Progenitor cell of endocrine pancreas (in vitro differentiated cells): ENCODE measurements at places on chromosomes 6 and 20. TPM values are rescaled to one million over a fixed set of nuclear protein-coding genes. Genes with fewer than 3 reads are reported as not detected.

MUC22 gene
- not detected in 2 replicates for total RNA-seq

DNA sequence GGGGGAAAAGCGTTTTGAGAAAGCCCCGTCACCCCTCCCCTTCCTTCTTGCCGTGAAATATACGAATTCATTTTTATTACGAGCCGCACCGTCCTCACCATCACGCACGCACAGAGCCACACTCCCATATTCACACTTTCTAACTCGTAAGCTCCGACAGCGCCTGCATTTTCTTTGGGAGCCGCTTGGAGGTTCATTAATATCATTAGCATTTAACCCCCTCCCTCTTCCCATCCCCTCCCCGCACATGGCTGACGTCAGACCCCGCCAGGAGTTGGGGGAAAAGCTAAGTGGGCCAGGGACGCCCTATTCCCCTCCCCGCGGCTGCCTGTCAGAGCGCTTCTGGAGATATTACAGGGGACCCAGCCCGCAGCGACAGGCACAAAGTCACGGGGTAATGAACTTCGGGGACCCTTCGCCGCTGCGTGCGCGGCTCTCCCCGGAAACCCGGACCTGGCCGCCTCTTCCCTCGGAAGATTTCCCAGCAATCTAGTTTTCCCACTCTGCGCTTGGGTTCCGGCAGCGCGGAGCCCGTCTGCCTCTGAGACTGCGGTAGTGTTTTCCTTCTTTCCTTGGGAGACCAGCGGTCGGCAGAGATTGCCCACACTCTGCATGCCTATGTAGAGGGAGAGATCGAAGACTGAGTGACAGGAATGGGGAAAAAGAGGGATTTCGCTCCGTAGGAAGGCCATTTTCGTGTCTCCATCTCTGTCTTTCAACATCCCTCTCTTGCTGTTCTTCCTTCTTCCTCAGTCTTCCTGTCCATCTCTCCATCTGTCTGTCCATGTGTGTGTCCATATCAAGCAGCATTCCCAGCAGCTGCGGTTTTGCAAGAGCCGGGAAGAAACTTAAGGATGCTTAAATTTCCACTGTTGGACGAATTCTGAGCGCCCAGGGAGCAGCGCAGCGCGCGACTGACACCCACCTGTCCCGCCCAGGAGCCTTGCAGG is at the start of gene NR2E1:
NR2E1 (plus strand) TSS at position 309 of the 950 bp plus-strand sequence. CDS start 744 bp downstream, outside the sequence.
- DNase-seq: no peak

SLC13A3 gene
- total RNA-seq: 2.9 and 5.0 TPM in 2 replicates

METTL24 gene
- total RNA-seq: 10.0 and 14.8 TPM in 2 replicates

POLR1C gene
- total RNA-seq: 45.4 and 47.4 TPM in 2 replicates

DNA sequence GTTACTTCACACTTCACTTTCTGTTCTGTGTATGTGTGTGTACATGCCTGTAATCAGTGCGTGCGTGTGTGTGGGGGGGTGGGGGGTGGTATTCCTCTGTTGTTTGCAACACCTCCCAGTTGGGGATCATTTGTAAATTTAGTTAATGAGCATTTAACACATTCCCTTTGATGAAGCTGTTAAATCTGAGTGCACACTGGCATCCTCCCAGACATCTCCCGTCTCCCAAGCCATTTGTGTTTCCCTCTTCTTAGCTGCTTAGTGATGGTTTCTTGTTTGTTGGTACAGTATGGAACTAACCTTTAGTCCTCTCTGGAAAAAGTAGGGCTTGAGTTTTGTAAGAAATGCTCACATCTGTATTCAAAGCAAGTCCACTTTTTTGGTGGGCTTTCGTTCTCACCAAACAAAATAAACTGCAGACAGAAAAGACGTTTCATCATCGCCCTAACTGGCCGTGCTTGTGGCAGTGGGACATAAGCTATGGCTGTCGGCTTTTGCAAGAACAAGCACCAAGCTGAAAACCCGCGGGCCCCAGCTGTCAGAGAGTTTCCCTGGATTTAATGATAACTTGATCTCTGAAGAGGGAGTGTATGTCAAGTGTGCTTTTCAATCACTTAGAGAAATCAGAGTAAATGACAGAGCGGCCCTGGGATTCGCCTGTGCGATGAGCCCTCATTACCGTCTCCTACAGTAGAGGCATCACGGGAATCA is 54.9 kb upstream of the SASH1 start:
- no peak for DNase-seq

EDN1 gene
- total RNA-seq: 2.0 and 2.6 TPM in 2 replicates

DNA sequence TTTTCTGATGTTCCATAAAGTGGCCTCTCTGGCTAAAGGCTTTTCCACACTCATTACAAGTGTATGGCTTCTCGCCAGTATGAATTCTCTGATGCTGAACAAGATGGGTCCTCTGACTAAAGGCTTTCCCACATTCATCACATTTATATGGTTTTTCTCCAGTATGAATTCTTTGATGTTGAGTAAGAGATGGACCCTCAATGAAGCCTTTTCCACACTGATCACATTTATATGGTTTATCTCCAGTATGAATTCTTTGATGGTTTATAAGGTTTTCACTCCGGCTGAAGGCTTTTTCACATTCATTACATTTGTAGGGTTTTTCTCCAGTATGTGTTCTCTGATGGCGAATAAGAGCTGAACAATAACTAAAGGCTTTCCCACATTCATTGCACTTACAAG is 20.4 kb downstream of the ZNF184 start:
- DNase-seq: no peak

DNA sequence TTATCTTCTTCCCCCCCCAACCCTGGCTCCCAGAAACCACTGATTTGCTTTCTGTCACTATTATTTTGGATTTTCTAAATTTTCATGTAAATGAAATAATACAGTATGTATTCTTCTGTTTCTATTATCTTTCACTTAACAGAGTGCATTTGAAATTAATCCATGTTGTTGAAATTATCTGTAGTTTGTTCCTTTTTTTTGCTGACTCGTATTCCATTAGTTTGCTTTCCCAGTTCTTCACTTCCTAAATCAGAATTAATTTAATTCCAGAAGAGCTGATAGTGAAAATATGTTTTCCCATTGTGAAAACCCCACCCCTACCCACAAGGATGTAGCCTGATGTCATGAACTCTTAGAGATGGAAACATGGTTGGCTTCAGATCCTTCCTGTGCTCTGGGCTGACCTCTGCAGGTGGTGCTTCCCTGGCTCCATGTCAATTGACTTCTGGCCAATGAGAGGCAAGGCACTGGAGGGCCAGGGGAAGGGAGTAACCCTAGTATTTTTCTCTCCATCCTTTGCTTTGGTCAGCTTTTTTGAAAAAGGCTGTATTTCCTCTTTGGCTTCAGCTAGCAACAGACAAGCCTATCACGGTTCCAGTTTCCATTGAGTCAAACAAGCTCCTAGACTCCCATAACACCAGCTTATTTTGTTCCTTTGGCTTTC is 244.4 kb upstream of the HSF2 start:
- no peak for DNase-seq

PLA2G7 gene
- total RNA-seq: 0.29 and 0.93 TPM in 2 replicates

PACSIN1 gene
- 0.72 and 0.89 TPM in 2 replicates for total RNA-seq

DNA sequence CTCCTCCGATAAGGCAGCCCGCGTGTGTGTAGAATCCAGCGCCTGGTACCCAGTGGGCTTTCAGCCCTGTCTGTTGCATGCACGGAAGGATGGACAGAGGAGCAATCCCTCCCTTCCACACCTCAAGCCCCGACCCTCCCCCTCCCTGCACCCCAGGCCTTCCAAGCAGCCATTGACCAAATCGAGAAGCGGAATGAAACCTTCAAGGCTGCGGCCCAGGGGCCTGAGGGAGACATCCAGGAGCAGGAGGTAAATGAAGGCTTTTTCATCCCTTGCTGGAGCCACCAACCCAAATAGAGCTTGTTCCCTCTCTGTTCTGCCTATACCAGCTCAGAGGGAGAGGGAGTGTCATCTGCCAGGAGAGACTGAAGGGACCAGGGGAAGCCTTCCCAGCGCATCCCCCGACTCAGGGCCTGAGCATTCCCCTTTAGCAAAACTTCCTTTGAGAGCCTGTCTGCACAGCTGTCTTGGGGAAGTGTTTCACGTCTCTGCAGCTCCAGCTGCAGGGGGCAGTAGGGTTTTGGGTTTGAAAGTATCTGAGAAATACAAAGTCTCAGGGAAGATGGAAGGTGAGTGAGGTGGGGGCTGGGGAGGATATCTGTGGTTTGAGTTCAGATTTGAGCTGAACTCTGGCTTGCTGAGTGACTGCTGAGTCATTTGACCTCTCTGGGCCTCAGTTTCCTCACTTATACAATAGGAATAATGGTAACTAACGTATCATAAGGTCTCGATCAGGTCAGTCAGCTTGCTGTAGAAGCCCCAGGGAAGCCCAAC is 16.1 kb downstream of the FGD2 start:
- DNase-seq: no peak

DNA sequence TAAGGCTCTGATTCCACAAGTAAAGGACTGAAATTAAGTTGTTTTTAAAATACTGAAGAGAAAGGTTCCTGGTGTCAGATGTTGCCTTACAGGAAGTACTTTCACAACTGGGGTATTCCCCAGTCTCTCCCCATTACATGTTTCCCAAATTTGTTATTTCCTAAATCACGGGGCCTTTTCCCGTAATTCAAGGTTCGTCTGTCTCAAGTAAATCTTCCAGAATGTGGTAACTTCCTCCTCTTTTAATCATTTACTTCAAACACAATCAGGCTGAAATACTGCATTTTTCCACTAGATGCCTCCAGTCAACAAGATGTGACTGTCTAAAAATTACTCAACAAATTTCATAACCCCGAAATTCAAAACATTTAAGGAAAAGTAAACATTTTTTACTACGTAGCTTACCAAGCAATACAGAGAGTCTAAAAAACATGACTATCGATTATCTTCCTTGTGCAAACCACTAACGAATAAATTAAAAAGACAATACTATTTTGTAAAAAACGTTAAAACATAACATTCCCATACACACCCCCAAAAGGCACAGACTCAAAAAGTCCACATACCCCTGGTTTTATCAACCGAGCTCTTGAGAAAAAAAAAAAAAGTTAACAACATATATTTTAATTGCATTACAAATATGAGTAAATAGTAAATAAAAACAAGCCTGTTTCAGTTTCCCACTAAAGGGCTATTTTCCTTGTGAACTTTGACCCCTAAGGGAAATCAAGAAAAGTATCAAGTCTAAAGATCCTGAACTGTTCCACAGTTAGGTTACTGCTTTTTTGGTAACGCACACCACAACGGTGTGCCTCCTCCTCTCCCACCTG is 1.7 kb downstream of the SOD2 start:
- no peak for DNase-seq

- no peak for DNase-seq
Measured at GRCh38 chr6:33431880-33432541, 12.1 kb downstream of the SYNGAP1 start.

THBD gene
- 0.19 and 0.36 TPM in 2 replicates for total RNA-seq

GRCh38 chr6:110664933-110665332 is 150.3 kb downstream of the CDK19 start:
- DNase-seq: no peak

COL10A1 gene
- total RNA-seq: not detected in 2 replicates

- no peak for DNase-seq
Measured at GRCh38 chr6:20234136-20234535, 21.9 kb upstream of the MBOAT1 start.

GRCh38 chr20:17871181-17871580 is 97.4 kb downstream of the SNX5 start:
- no peak for DNase-seq

KIAA0408 gene
- total RNA-seq: 0.91 and 1.4 TPM in 2 replicates

NR2E1 gene
- total RNA-seq: not detected in 2 replicates

GRCh38 chr6:27630727-27631608 is 158.1 kb upstream of the ZNF184 start:
- peak; percentile 50 for DNase-seq

DNA sequence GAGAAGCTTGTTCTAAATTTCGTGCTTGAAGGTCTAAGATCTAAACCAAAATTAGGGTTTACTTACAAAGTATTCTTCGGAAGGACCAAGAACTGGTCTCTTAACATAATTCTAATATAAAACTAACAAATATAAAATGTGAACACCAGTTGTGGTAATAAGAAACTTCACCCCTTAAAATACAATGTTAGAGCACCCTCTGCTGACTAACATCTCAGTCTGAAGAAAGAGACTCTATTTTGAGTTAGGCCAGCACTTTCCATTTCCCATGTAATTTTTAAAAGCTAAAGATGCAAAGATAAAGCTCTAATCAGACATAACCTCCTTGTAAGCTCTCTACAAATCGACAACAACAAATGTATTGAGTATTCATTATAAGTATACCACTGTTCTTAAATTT is 24.6 kb downstream of the ATG5 start:
- no peak for DNase-seq

- no peak for DNase-seq
Measured at GRCh38 chr6:168184701-168185100, 105.7 kb upstream of the FRMD1 start.

GRCh38 chr6:971981-972640 is 279.2 kb upstream of the EXOC2 start:
- no peak for DNase-seq

KCNK16 gene
- 32.9 and 35.2 TPM in 2 replicates for total RNA-seq

GRCh38 chr20:57620274-57620990 is at the start of gene ZBP1:
ZBP1 (minus strand) TSS chr20:57620426; CDS start chr20:57620295, 131 bp downstream.
- no peak for DNase-seq

- DNase-seq: no peak
Measured at GRCh38 chr6:169893624-169894023, 142.2 kb downstream of the ERMARD start.

DNA sequence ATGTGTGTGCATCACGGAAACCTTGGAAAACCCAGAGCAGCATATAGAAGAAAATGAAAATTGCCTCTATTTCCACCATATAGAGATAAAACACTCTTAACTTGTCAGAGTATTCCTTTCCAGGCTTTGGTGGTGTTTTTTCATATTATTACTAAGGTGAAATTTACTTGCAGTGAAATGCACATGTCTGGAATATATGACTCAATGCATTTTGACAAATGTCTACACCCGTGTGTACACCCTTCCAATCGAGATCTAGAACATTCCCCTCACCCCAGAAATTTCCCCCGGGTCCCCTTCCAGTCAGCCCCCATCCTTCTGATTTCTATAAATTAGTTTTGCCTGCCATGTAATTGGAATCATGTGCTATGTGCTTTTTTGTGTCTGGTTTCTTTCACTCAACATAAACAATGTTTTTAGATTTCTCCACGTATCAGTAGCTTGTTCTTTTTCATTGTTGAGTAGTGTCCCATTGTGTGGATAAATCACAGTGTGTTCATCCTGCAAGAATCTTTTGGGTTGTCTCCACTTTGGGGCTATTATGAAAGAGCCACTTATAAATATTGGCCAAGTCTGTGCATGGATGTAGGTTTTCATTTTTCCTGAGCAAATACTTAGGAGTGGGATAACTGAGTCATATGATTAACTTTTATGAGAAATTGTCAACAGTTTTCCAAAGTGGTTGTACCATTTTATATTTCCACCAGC is 19.9 kb upstream of the PREX1 start:
- DNase-seq: no peak

GRCh38 chr6:129426343-129426742 is 283.6 kb downstream of the ARHGAP18 start:
- DNase-seq: no peak

- peak; percentile 48 for DNase-seq
Measured at GRCh38 chr6:53795702-53796450, 1.1 kb downstream of the LRRC1 start.

YWHAB gene
- 125 and 126 TPM in 2 replicates for total RNA-seq

PRDM13 gene
- total RNA-seq: not detected in 2 replicates
